Stimulated activated naive CD4-positive, alpha-beta T cell (primary cell): ENCODE measurements at places on chromosomes 3 and 15.

- no peak for DNase-seq
Measured at GRCh38 chr3:36894914-36895313, 49.9 kb downstream of the TRANK1 start.

- DNase-seq, result no peak
Measured at GRCh38 chr3:37994639-37994972, 4.0 kb downstream of the VILL start.

DNA sequence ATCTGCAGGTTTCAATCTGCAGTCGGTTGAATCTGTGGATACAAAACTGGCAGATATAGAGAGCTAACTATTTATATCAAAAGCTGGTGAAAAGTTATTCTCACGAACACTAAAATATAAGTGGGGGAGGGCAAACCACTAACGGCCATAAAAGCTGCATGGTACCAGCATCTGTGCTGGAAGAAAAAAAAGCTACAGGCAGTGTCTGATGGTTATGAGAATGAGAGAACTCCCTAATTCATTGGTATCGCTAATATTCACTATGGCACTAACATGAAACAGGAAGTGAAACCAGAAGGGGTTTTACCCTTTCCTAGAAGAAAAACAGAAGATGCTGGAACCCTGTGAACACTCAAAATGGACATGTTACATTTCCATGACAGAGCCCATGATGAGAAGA lies 15.9 kb downstream of the CEP70 start:
- DNase-seq, result no peak

DNA sequence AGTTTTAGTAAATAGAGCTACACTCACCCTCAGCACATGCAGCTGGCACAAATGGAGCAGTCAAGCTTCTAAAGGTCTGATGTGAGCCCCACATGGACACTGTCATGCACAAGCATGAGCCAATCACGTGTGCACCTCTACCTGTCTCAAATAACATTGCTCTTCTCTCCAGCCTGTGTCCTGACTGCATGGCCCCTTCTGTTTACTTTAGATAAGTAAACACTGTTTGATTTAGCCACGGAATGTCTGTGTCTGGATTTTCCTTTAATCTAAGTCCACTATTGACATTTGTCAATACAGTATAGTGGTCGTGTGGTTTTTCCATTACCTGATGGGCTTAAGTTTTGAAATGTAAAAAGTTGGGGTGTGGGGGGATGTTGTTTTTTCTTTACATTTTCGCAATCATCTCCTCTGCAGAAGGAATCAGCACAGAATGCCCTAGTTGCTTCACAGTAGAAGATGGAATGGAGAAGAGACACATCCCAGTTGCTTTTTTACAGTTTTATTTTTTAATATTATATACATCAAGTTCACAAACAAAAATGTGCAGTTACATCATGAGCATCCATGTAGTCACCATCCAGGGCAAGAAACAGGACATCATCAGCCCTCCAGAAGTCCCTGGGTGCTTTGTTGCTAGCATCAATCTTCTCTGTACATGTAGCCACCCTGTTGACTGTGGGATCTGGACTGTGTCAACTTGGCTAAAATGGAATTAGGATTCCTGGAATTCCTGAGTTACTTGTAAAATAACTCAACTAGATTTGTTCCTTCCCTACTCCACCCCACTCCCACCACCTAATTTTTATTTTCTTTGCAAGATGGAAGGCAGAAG lies 146.1 kb downstream of the UACA start:
- DNase-seq, result no peak

DNA sequence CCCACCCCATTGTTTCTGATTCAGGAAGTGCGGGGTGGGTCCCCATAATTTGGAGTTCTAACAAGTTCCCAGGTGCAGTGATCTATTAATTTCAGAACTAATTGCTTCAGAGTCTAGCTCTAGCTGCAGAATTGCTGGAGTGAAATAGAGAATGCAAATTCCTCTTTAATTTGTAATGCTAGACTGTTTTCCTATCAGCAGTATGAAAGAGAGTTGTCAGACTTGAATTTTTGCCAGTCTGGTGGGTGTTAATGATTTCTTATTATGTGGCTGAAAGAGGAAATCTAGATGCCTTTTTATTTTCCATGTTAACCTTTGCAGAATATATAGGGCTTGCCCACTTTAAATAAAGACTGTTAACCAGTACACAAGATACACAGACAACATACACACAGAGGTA lies 23.7 kb downstream of the APH1B start:
- DNase-seq, result no peak

DNA sequence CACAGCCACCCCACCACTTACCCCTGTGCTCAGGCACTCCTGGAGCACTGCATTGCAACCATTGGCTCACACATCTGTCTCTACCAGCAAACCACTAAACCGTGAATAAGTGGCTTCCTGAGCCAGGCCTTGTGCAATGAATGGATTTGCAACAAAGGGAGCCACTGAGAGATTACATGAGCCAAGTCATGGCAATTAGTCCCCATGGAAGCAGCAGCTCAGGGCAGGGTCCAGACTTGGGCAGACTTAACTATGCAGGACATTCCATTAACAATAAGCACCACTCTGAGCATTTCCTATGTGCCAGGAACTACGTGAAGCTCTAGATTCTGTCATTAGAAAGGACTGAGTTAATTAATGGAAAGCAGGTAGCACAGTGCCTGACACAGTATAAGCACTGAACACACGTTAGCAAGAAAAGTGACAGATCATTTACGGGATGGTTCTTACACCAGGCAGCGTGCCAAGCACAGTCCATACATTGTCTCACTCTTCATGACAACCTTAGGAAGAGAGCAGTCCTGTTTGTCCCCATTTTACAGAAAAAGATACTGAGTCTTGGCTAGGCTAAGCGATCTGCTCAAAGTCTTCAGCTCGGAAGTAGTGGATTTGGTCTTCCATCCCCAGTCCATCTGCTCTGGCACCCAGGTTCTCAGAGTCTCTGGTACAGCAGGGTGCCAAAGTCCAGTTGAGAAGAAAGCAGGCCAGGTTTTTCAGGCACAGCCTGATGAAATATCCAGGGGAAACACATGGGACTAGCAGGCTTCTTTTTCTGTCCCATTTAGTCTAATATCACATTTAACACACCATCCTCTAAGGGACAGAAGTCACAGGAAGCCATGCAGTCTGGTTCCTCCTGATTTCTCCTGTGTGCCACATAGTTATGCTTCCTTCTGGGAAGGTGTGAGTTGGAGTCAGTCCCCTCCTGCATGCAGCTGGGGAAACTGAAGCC lies 44.1 kb downstream of the LIPC start:
- no peak for DNase-seq

GRCh38 chr3:117681619-117682018 lies 972.0 kb downstream of the TUSC7 start:
- DNase-seq, result no peak

DNA sequence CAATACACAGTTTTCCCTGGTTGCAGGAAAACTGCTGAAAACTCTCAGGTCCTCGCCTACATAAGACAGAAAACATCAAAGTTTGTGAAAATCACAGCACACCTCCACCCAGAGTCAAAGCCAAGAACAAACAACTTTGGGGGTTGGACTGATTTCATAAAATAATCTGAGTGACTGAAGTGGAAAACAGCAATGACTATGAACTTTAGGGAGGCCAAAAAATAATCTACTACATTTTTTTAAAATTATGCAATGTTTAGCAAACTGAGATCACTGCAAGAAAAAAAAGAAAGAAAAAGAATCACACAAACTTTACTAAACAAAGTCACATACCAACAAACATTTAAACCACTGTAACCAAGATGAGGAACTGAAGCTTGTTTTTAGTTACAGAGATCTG lies 15.9 kb upstream of the FOXP1 start:
- no peak for DNase-seq

DNA sequence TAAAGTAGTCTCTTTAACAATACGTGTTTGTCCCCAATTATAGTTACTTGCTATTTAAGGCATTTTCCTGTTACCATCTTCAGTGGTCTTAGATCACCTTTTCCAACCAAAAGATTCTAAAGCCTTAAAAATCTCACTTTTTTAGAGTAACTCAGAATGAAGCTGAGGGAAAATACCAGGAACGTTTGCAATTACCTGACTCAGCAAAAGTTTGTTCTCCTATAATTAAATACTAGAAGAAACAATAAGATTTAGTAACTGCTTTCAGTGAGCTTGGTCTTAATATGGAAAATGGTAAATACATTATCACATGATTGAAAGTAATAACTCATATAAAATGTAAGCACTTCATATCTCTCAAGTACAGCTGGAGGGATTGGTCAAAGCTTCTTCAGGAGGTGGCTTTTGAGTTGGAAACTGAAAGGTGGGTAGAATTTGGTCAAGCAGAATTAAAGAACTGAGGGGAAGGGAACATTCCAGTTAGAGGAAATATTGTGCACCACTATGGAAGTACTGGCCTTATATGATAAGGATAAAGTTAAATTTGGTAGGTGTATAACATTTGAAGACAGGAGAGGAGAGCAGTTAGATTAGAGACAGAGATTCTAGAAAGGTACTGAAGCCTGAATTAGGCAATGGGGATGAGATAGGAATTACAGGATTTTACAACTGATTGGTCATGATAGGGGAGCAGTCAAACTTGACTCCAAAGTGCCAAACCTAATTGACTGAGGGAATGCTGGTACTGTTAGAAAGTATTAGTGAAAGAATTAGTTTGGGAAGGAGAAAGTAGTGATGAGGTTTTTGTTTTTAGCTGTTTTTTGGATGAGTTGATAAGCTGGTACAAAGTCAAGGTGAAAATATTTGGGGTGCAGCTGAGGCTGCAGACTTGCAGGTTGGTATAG lies 21.9 kb downstream of the TSC22D2 start:
- DNase-seq, result no peak

DNA sequence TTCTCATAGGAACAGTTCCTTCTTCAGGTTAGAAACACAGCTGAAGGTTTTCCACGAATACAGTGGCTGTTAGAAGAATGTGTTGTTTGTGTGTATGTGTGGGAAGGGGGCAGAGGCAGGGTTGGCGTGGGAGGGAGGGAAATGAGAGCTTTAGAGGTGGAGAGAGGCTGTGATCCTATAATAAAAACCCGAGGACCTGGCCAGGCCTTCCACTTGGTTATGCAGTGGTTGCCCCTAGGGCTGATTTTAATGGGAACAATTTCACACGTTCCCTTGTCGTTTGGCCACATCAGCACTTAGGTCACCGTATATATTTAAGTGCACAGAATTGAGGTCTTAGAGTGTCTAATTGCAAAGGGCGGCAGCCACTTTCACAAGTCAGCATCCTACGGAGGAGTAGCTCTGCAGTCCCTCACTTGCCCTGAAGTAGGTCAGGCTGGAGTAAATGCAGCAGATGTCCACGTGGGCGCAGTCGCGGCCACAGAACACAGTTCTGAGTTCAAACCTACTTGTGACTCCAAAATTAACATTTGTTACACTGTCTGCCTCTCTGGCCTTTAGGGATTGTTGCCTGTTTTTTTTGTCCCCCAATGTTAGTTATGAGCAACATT lies 85.6 kb downstream of the PDCD6IP start:
- no peak for DNase-seq

DNA sequence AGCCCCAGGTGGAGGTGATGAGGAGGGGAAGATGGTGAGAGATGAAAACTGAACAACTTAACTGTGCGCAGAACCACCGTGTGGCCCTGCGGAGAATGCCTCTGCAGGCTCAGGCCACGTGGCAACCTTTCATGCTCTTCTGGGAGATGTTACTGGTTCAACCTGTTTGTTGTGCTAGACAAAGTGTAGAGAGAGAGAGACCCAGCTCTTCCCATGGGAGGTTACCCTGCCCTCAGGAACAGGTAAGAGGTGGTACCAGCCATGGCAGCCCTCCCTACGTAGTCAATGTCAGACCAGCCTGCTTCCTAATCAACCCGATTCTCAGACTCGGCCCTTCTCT lies 37.0 kb upstream of the HACD2 start:
- no peak for DNase-seq

DNA sequence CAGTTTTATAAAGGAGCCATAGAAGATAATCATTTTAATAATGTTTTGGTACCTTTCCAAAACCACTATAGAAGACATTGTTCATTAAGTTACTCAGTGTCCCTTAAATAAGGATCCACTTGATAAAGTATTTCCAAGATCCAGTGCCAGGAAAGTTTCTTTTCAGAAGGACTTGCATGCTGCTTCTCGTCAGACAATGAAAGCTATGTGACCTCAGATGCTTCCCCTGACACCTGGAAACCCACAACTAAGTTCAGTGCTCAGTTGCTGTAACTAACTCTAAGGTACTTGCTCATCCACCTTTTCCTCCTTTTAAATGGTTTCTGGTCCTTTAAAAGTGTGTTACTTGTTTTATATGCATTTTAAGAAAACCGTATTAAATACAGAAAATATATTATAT lies 7.3 kb downstream of the SSR3 start:
- DNase-seq, result no peak

- DNase-seq, result no peak
Measured at GRCh38 chr3:13894807-13895154, 14.9 kb upstream of the WNT7A start.

- no peak for DNase-seq
Measured at GRCh38 chr3:55879901-55880331, 392.8 kb upstream of the WNT5A start.

GRCh38 chr3:175301741-175302140 lies 442.6 kb downstream of the NAALADL2 start:
- no peak for DNase-seq

- DNase-seq, result no peak
Measured at GRCh38 chr15:38274135-38274534, 21.5 kb downstream of the SPRED1 start.

DNA sequence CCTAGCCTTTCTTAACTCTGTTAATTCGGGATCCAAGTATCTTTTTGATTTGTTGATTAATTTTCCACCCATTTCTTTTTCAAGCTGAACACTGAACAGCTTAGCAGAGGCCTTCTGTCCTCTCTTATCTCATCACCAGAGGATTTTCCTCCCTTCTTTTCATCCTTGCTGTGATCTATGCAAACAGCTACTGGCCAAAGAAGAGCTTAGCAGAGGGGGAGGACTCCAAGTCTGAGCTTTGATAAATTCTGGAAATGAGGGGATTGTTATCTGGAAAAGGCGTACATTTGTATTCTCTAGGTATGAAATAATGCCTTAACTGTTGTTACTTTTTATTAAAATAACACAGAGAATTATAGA lies 13.4 kb downstream of the DZIP3 start:
- no peak for DNase-seq

- DNase-seq, result no peak
Measured at GRCh38 chr3:59316688-59317275, 267.0 kb upstream of the CFAP20DC start.

GRCh38 chr3:106783231-106783630 lies 594.0 kb upstream of the CCDC54 start:
- DNase-seq, result no peak

GRCh38 chr3:159200176-159200575 lies 398.3 kb downstream of the MFSD1 start:
- DNase-seq, result no peak
